Right lung (tissue), 10 donors: ENCODE measurements at places on chromosomes 11 and 22. TPM values are rescaled to one million over a fixed set of nuclear protein-coding genes. Genes with fewer than 3 reads are reported as not detected.

GRCh38 chr22:41589391-41590241 lies at the start of gene PMM1:
TSS of gene PMM1 (minus strand) at chr22:41589840. CDS start at chr22:41589805, 35 bp downstream.
- DNase-seq = peak; percentile 100

GRCh38 chr11:119694334-119694733 lies 34.7 kb downstream of the NECTIN1 start:
- DNase-seq = no peak

GRCh38 chr11:58392746-58393145 lies 13.9 kb downstream of the OR5B3 start:
- no peak for DNase-seq

DNA sequence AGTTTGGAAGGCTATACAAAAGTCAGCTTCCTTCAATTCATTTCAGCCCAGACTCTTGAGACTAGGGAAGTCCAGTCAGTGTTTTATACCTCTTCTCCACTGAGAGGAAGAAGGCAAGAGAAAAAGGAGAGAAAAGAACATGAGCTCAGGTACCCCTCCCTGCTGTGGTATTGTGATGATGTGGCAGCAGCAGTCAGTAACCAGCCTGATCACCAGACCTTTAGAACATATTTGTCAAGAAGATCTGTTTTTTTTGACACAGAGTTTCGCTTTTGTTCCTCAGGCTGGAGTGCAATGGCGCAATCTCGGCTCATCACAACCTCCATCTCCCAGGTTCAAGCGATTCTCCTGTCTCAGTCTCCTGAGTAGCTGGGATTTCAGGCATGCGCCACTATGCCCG lies 21.2 kb upstream of the RPS13 start:
- DNase-seq = no peak

- DNase-seq = no peak
Observed at GRCh38 chr11:66011785-66012303, at the start of gene CST6. TSS of gene CST6 (plus strand) at chr11:66012008. CDS start at chr11:66012045, 37 bp downstream.

Gene CLMP
- polyA plus RNA-seq = 17.8 TPM

Gene BIRC3
- polyA plus RNA-seq = 4.7 TPM
